ENCODE measurements at places on chromosomes 2 and 18.

GRCh38 chr2:174840436-174840835 is 76.2 kb upstream of the CHRNA1 start:
- no peak for DNase-seq

- no peak for DNase-seq
These were observed 55.5 kb upstream of the SLC8A1 start for GRCh38 chr2:40507432-40507831.

DNA sequence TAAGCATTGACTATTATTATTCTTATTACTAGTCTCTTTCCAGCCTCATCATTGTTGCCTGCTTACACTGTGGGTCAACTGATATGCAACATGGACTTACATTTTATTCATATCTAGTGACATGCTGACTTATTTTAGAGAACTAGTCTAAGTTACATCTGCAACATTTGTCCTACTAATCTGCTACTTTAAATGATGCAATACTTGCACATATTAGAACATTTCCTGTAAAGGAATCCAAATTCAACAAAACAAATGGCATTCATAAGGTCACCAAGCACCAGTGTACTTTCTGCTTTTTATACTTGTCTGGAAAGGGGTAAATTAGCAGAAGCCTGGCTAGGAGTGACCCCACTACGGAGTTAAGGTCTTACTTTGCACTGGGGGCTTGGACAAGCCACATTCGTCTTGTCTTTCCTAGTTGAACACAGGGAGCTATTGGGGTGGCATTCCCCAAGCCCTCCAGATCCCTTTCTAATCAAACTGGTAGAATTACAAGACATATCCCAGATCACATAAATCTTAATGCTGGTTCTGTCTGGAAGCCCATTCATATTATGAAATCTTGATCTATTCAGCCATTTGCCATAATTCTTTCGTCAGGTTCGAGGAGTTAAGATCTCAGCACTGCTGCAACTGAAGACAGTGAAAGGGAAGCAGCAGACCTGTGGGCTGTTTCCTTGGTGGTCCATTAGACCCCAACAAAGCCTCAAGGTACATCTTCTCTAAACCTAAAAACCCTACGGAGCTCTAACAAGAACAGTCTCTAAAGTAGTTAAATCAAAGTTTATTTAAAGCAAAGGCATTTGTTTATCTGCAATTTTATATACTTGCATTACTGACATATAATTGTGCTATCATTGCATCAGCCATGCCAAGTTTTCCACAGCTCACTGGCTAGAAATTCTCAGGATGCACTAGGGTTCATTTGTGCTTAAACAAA is 49.9 kb upstream of the RTN4 start:
- no peak for DNase-seq

- no peak for DNase-seq
These were observed 1601.1 kb downstream of the LRP1B start for GRCh38 chr2:140529706-140530105.

DNA sequence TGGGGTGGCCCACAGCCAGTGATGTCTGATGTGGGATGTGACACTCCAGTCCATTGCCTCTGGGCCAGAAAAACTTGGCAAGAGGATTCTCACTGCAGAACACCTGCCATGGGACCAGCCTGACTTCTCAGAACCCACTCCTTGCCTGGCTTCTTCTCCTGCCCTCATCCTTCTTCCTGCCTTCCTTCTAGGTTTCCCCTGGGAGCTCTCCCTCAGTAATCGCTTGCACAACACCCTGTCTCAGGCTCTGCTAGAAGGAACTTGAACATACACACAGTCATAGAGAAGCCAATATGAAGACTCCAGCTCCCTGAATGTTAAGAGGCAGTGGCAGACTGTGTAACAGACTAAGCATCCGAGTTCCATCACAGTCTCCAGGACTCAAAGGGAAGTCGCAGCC is 4.3 kb upstream of the COL6A3 start:
- no peak for DNase-seq

GRCh38 chr2:166653185-166653813 is 159.2 kb upstream of the SCN7A start:
- DNase-seq, result peak; percentile 85

DNA sequence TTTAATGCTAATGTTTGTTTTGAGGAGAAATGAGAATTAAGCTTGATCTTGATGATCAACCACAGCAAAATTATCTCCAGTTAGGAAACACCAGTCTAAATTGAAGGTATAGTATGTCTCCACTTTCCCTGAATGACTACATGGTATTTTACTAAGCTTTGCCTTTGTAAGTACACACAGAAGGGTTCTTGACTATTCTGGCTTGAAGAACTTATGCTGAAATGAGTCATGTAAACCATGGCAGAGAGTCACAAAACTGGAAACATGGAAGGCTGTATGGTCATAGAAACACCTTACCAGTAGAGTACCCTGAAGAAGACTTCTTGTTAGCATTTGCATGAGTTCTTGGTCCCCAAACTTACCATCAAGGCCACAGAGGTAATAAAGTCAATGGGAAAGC is 250.5 kb downstream of the SLC8A1 start:
- DNase-seq, result no peak

GRCh38 chr2:110115291-110116032 is at the start of gene MALL:
Gene MALL (minus strand): TSS chr2:110115822. CDS start chr2:110115792, 30 bp downstream.
- no peak for DNase-seq

DNA sequence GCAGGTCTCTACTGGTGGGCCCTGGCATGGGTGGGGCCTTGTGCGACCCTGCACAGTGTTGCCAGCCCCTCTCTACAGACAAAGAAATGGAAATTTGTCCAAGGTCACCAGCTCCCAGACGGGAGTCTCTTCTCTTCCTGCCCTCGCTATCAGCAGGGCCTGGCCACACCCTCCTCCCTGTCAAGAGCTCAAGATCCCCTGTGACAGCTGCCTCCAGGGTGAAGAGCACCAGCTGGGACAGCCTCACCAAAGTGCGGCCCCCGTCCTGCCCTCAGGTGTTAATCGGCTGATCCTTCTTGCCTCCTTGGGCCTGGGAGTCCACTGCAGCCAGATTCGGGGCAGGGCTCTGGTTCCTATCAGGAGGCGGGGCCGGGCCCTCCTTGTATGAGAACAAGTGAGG is 259.1 kb downstream of the TWIST2 start:
- DNase-seq, result no peak

- no peak for DNase-seq
These were observed 29.5 kb downstream of the EPB41L5 start for GRCh38 chr2:120042359-120042758.

- DNase-seq, result no peak
These were observed 841.0 kb upstream of the PIK3C3 start for GRCh38 chr18:41113885-41114482.

- DNase-seq, result peak; percentile 70
These were observed 403 bp downstream of the MAP2 start for GRCh38 chr2:209424199-209424701.

- no peak for DNase-seq
These were observed 149.2 kb downstream of the INSIG2 start for GRCh38 chr2:118237451-118237850.

DNA sequence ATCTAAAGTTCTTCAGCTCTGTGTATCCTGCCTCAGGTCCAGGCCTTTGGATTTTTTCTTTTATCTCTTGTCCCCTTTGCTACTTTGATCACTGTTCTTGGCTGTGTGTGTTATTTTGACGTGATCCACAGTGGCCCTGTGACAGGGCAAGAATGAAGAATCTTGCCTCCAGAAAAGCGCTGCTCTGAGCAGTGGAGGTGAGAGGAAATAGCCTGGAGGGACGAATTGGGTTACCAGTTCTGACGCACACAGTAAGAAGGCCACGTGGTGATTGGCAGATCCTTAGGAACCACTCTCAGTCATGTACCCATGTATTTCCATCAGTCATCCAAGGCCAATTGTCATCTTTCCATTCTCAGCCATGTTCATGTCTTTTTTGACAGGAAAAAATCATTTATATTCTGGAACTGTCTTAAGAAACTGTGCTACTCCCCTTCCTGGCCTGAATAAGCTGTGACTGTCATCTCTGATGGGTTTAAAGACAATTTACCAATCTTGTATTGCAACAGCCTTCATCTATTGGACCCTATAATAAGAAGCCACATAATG is 47.6 kb downstream of the MAPK4 start:
- no peak for DNase-seq

- DNase-seq, result peak; percentile 84
These were observed 154.2 kb downstream of the DCDC2C start for GRCh38 chr2:3857576-3857975.

DNA sequence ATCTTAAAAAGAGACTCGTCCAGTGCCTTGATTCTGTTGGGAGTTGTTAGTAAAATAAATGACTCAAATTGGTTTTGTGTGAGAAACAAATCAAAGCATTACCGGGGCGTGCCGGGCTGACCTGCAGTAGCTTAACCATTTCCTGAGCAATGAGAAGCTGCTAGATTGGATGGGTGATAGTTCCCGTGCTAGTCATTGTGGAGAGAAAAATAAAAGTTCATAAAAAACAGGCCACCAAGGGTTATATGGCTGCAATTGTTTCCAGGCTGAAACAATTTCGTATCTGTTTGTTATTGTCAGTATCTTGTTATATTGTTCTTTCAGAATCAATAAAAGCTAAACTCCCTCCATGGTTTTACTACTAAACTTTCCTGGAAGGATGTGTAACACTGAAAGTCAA is 314.4 kb downstream of the MTX2 start:
- DNase-seq, result no peak

DNA sequence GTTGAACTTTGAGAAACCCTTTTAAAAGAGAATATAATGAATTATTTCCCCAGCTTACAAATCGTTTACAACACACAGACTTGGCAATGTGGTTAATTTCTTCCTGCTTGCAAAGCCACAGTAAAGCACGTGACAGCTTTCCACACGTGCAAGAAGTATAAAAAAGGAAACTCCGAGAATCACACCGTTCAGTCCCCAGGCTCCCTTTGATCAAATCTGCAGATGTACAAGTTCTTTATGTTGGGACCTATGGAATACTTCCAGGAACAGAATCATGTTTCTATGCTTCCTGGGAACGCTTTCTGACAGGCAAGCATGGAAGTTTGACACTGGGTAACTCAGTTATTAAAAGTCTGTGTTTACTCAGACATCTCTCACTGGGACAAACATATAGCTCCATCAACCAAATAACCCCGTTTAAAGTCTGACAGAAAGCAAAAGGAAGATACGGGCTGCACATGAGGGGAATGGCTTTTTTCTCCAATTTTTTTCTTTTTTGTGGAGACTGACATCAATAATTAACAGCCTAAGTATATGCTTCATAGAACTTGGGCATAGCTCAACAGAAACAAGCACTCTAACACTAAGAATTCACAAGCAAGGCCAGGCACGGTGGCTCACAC is 134.8 kb downstream of the EIPR1 start:
- DNase-seq, result no peak

DNA sequence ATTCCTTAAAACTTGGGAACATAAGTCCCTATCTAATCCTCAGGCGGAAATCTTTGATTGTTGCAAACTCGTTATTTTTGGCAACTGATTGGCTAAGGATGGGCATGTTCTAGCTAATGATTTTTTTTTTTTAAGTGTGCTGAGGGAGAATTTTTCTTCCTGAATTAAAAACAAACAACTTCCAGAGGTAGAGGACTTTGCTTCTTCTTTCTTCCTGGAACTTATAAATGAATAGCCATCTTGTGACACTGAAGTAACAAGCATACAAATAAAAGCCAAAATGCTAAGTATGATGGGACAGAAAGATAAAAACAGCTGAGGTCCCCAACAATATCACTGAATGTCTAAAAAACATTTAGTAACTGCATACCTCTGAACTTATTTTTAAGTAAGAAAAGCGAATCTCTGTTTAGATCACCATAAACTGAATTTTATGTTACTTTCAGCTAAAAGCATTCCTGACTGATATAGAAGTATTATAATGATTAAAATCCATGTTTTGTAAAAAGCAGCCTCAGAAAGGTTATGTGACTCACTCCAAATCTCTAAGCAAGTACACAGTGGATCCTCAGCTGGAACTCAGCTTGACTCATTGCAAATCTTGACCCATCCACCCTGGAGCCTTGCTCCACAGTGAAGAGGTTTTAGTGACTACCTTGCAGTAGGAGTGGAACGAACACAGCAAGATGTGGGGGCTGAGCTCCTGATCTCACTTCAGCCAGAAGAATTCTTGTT is 344.4 kb downstream of the CLIP4 start:
- DNase-seq, result no peak
